ENCODE measurements at places on chromosomes 6 and 20.

- peak; percentile 67 for DNase-seq
Observed at GRCh38 chr20:41329435-41330342, 10.9 kb upstream of the LPIN3 start.

GRCh38 chr20:14580418-14581074, 243.1 kb upstream of the FLRT3 start:
- DNase-seq: no peak

- DNase-seq: no peak
Observed at GRCh38 chr6:73362869-73363536, 545 bp downstream of the KHDC3L start.

DNA sequence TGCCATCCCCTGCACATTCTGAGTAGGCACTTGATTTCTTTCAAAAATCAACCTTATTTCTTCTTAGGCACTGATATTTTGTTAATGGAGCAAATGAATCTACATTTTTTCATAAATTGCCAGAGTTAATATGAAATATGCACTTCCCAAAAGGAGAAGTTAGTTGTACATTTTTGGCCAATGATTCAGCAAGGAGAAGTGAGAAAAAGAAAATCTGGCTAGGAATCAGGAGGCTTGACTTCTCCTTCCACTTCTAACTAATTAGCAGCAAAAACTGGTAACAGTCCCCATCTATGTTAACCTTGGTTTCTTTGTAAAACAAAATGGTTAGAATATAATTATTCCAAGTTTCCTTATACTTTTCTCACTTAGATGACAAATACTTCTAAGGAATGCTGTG, 7.0 kb upstream of the DSE start:
- DNase-seq: peak; percentile 76

GRCh38 chr6:15400572-15401004, 154.7 kb downstream of the JARID2 start:
- DNase-seq: no peak

- no peak for DNase-seq
Observed at GRCh38 chr6:137882225-137882961, 15.3 kb downstream of the TNFAIP3 start.

DNA sequence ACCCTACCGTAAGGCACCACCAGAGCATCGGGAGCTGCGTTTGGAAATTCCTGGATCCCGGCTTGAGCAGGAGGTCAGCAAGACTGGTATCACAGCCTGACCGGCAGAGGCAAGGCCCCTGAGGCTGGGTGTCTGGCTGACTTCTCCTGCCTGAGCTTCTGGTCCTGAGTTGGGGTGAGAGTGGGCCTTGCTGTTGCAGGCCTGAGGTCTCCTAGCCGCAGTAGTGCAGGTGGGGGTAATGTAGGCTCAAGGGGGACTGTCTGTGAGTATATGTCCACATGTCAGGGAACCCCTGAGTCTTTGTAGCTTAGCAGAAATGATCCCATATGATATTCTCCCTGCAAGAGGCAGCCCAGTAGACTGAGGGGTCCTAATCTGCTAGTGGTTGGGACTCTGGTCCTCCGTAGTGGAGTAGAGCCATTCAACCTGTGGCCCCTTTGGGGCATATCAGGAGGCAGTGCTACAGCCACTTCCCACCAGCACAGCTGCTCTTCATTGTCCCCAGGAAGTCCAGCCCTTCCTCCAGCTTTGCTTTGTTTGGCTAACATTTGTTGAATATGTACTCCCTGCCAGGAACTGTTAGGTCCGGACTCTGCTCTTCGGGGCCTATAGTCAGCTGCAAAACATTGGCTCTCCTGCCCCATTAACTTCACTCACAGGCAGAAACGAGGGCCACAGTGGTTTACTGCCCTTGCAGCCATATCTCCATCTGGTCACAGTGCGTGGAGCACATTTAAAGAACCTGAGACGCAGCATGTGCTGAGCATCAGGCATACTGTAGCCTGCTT, 10.9 kb downstream of the LRRC73 start:
- DNase-seq: no peak

GRCh38 chr20:53837126-53837826, 233.1 kb downstream of the BCAS1 start:
- DNase-seq: no peak

DNA sequence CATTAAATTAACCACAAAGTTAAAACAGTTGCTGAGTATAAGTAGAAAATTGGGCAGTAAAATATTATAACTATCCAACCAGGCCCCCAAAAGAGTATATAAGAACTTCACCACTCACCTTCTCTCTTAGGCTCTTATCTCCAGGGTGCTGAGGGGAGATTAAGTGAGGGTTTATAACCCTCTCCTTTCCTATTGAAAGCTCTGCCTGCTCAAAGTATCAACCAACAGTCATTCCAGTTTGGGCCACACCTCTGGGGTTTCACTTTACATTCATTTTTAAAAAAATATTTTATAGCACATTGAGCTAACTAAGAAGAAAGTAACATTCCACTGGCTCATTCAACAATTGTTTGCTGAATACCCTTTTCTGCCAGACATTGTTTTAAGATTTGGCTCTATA, 22.1 kb downstream of the GSTA4 start:
- no peak for DNase-seq

DNA sequence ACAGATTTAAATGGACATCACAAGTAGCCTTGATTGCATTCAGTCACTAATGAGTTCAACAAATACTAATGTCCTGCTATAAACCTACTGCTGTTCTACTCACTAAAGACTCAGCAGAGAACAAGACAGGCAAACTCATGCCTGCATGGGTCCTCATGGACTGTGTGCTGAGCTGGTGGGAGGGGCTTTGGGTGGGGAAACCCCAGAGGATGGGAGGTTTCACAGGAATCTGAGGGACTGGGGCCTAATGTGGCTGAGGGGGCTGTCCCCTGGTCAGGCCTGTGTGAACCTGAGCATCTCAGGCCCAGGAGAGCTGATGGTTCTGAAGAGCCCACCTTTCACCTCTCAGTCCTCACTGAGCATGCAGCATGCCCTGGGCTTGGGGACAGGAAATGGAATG, 1.4 kb downstream of the CST8 start:
- DNase-seq: no peak

DNA sequence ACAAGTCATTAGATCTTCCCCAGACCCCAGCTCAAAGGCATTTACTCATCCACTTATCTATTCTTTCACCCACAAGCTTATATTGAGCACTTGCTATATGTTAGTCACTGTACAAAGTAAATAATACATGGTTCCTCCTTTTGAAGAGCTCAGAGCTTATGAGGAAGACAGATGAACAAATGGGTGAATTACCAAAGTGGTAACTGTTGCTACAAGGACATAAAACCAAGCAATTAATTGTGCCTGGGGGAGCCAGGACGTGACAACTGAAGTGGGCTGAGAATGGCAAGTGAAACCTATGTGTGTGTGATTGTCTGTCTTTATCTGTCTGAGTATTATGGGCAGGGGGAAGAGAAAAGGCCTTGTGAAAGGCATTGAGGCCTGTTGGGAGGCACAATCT, 45.6 kb upstream of the AKIRIN2 start:
- DNase-seq: peak; percentile 87

GRCh38 chr6:14880677-14881076, 365.2 kb upstream of the JARID2 start:
- no peak for DNase-seq

- DNase-seq: no peak
Observed at GRCh38 chr6:161561908-161562307, 288.0 kb upstream of the AGPAT4 start.

GRCh38 chr6:132933090-132933489, 118.7 kb downstream of the RPS12 start:
- DNase-seq: no peak

DNA sequence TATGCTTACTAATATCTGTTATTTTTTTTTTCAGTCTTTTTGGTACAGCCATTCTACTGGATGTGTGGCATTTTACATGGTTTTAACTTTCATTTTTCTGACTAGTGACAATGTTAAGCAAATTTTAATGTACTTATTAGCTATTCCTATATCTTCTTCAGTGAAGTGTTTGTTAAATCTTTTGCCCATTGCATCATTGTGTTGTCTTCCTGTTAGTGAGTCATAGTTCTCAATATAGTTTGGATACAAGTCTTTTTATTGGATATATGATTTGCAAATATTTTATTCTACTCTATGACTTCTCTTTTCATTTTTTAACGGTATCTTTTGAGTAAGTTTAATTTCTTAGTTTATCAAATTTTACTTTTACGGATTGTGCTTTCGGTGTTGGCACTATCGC, 519.4 kb downstream of the CDKAL1 start:
- DNase-seq: peak; percentile 12

DNA sequence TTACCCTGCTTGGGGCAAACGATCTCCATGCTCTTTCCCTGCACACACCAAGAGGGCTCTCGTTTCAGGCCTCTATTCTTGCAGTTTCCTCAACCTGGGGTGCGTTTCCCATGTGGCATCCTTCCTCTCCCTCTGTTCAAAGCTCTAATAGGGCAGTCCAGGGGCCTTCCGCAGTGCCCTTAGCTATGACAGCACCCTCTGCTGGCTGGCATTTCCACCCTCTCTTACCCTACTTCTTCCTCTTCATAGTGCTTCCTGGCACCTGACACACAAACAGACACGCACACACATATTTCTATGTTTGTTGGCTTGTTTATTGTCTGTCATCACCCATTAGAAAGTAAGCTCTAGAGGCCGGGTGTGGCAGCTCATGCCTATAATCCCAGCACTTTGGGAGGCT, 294.0 kb downstream of the CLIC5 start:
- DNase-seq: no peak

GRCh38 chr6:118896339-118897136, 2.6 kb downstream of the ASF1A start:
- DNase-seq: peak; percentile 49

- no peak for DNase-seq
Observed at GRCh38 chr6:155493026-155493693, 37.5 kb upstream of the NOX3 start.

DNA sequence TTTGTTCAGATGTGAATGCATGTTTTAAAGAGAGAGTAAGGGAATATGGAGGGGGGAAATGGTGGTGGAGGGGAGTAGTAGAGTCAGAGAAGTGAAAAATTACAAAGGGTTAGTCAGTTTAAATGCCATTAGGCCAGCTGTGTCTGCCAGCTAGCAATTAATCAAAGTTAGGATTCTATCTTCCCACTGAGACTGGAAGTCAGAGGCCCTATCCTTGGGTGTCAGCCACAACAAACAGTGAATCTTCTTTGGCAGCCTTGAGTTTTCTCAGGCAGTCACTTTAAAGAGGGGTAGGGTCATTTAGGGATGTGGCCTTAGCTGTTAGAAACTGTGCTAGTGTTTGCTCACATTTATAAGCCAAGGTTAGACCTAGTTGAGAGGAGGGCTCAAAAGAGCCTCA, 120.5 kb upstream of the BTBD3 start:
- no peak for DNase-seq

- no peak for DNase-seq
Observed at GRCh38 chr6:95515975-95516374, 61.4 kb upstream of the MANEA start.

GRCh38 chr20:36010076-36010475, 41.7 kb downstream of the CNBD2 start:
- no peak for DNase-seq

- DNase-seq: no peak
Observed at GRCh38 chr20:33009214-33010132, 2.0 kb downstream of the BPIFB2 start.

DNA sequence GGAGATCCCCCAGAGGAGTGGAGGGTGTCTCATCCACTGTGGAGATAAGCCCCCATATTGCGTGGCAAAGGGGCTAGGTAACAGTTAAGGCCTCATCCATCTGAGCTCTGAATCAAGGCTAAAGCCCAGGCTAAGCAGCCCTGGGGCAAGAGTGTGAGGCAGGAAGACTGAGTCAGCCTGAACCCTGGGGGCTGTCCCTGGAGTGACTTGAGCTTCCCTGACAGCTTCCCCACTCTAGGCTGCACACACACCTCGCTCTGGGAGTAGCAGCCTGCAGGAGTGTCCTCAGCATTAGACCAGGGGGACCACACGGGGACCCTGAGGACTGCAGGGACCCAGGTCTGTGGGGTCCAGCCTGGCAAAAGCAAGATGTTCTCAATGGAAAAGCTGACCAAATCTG, 27.9 kb downstream of the UBD start:
- DNase-seq: no peak

DNA sequence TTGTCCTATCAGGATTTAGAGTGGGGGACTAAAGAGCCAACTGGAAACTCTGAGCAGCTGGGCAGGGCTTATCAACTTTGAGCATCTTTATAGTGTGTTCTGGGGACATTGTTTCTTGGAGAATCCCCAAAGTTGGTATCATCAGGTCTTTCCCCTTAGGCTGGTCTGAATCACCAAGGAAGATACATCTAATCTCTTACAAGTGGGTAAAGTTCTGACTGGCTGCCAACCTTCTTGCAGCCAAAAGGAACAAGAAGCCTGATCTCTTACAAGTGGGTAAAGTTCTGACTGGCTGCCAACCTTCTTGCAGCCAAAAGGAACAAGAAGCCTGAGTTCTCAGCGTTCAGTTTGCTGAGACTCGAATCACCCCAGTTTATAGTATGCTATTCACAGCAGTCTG, 1.6 kb upstream of the MED23 start:
- no peak for DNase-seq

DNA sequence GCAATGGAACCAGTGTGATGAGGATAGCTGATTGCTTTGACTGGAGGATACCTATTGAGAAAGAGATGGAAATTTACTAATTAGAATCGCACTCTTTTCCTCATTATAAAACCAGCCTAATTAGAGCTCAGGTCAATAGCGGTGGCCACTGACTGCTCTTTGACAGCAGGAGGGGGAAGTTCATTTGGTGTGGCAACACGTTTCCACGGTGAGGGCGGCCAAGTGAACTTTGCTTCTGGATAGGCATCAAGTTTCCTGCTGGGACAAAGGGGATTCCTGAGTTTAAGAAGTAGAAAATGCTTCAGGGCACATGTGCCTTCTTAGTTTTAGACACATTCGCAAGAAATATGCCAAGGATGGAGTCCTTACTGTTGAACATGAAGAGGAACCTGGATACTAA, 145.3 kb upstream of the NRN1 start:
- DNase-seq: no peak

- no peak for DNase-seq
Observed at GRCh38 chr6:100482698-100483097, 18.0 kb upstream of the SIM1 start.

All from inflammatory macrophage treated with lipopolysaccharide for 1 hour (primary cell).